ENCODE measurements at places on chromosomes 2 and 18. TPM values are rescaled to one million over a fixed set of nuclear protein-coding genes. Genes with fewer than 3 reads are reported as not detected.

DNA sequence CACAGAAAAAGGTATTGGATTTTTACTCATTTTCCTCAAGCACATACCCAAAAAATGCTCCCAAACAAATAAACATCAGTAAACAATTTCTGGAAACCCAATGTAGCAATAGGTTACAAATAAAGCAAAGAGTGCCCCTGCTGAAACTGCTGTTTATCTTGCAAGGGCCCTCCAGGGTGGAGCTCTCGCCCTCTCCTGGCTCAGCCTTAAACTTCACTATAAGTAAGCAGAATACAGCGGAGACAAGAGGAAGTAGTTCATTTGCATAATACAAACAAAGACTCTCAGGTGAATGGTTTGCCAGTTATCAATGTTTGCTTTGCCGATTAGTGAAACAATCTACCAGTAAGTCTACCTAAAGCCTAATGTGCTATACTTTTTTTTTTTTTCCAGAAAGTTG, 437.6 kb downstream of the DLGAP1 start:
- DNase-seq: no peak

GRCh38 chr2:18930971-18931370, 341.6 kb upstream of the NT5C1B start:
- DNase-seq: no peak

CD8A gene
- under 0.01 TPM for total RNA-seq

CNTNAP5 gene
- total RNA-seq: not detected
